ENCODE measurements at places on chromosomes 5 and 9.

DNA sequence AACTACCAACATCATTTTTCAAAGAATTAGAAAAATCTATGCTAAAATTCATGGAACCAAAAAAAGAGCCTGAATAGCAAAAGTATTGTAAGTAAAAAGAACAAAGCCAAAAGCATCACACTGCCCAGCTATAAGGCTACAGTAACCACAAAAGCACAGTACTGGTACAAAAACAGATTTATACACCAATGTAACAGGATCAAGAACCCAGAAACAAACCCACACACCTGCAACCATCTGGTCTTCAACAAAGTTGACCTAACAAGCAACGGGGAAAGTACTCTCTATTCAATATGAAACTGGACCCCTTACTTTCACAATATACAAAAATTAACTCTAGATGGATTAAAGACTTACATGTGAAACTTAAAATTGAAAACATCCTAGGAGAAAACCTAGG lies 94.2 kb upstream of the TARS1 start:
- no peak for DNase-seq

DNA sequence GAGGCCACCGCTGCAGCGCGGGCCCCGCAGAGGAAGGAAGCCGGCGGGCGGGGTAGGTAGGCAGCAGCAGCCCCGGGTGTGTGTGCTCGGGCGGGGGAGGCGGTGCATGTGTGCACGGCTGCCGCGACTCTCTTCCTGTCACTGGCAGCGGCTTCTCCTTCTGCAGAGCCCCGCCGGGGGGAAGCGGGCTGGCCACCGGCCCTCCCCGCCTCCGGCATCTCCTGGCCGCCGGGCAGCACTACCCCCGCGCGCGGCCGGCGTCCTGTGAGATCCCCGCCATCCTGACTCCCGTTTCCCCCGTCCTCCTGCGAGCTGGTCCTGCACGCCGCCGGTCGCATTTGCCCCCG lies 315 bp downstream of the PIK3R1 start:
- DNase-seq = no peak

GRCh38 chr9:128947277-128947526 lies 201 bp downstream of the DOLK start:
- no peak for DNase-seq

DNA sequence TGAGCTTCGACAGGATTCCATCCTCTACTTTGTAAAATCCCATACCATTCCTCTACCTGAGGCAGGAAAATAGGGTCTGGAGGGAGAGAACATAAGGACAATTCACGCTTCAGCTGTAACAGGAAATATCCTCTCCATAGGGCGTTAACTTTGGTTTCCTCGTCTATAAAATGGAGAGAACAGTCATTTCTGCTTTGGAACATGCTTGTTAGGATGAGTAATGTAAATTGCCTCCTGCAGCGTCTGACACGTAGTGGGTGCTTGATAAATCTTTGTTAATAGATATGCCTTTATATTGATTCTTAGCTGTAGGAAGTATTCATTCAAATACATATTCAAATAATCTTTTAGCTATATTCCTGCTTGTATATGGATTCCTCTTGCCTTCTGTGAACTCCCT lies 711 bp upstream of the SUB1 start:
- no peak for DNase-seq

DNA sequence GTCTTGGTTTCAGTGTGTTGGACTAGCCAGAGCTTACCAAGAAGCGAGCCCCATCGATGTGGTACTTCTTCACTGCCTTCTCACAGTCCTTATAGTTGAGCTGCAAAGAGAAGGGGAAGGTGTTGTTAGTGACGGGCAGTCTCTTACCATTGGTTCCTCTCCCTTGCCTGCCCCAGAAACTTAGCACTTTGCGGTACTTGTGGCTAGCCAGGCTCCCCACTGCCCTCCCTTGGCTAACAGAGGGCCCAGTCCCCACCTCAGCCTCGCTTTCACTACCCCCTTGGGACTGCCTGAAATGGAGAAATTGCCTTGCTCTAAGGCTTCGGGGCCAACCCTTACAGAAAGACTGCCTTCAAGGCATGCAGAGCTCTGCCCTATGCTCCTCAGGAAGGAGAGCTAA lies 4.3 kb downstream of the LCP2 start:
- DNase-seq = no peak

DNA sequence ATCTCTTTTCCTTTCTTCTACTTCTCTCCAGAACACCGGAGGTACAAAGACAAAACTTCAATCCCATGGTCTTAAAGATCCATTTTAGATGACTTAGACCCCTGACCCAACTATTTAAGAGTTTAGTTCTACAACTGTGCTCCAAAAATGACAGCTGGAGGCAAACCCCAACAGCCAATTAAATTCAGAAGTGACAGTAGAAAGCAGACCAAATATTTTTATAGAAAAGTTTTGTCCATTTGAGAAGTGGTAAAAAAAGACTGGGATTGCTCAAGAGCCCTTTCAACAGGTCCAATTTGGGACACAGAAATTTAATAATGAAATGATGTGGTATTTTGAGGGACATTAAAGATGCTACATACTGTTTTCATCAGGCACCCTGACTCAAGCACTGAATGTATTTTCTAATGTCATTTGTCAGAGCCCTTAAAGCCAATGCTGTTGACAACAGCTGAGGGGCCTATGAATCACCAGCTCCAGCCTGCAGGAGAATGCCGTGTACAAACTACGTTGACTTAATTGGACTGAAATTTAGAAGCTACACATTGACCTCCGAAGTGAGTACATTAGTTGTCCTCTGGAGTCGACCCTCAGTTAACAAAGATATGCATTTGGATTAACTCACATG lies 147.5 kb upstream of the PIK3R1 start:
- no peak for DNase-seq

DNA sequence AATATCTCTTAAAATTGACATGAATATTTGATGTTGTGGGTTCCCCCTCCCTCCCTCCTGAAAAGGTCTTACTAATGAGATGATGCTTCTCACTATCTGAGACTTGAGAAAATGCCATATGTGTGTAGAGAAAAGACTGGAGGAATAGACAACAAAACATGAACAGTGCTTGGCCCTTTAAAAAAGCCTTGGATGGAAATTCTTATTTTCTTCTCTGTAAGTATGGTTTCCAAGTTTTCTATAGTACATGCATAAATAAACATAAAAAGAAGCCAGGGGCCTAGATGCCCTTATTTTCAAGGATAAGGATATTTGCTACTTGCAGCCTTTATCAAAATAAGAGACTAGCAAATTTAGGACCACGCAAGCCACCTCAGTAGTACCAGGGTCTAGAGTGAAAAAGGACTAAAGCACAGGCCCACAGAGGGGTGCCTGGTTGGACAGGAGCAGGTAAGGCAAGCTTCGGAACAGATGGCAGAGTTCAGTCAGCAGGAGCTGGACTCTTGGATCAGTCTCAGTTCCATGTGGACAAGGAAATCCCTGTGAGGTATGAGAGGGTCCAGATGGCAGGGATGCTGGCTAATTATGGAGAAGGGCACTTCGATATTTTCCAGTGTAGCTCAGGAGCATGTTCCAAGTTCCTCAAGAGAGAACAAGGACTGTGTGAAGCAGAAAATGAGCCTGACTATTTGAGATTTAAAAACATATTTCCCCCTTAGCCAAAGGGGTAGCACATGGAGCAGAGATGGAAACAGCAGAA lies 4.6 kb upstream of the ANP32B start:
- no peak for DNase-seq

DNA sequence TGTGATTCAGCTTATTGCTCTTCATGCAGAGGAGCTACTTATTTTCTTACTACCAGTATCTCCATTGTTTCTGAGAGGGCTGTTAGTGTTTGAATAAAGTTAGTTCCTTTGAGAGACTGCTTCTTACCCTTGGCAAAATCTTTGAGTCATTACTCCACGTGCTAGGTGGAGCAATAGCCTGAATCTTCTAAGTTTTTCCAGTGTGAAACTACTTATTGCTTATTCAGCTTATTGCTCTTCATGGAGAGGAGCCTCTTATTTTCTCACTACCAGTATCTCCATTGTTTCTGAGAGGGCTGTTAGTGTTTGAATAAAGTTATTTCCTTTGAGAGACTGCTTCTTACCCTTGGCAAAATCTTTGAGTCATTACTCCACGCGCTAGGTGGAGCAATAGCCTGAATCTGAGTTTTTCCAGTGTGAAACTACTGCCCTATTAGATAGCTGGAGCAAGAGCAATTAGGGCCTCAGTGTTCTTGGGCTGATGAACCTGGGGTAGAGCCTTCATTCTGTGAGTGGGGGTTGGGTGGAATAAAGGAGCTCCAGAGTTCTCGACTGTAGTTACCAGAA lies 41.9 kb downstream of the GPBP1 start:
- no peak for DNase-seq

GRCh38 chr5:73374520-73375190 lies 73.9 kb downstream of the FOXD1 start:
- DNase-seq = no peak

DNA sequence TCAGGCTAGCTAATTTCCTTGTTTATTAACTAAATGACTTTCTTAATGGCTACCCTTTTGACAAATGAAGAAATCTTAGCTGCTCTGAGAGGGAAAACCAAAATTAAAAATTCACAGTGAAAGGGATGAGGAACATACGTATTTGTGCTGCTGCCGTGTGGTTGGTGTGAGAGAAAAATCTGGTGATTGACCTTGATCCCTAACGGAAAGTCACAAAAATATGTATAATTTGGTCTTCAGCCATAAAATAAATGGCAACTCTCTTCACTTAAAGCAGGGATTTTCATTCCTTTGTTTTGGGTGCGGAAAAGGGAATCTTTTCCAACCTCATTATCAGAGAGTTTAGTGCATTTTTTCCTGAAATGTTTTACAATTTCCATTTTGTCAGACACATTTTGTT lies 40.4 kb downstream of the PAM start:
- DNase-seq = no peak

GRCh38 chr9:125747765-125748445 lies 732 bp downstream of the PBX3 start:
- DNase-seq = no peak

GRCh38 chr9:2263665-2264064 lies 248.5 kb downstream of the SMARCA2 start:
- DNase-seq = no peak

GRCh38 chr5:110702704-110703103 lies 23.8 kb downstream of the TMEM232 start:
- DNase-seq = no peak

GRCh38 chr9:95570150-95570549 lies 53.4 kb upstream of the PTCH1 start:
- DNase-seq = no peak

GRCh38 chr9:12224449-12224848 lies 468.7 kb upstream of the TYRP1 start:
- no peak for DNase-seq

- DNase-seq = peak; percentile 41
These were observed 91.7 kb upstream of the SHB start for GRCh38 chr9:38160613-38161215.

DNA sequence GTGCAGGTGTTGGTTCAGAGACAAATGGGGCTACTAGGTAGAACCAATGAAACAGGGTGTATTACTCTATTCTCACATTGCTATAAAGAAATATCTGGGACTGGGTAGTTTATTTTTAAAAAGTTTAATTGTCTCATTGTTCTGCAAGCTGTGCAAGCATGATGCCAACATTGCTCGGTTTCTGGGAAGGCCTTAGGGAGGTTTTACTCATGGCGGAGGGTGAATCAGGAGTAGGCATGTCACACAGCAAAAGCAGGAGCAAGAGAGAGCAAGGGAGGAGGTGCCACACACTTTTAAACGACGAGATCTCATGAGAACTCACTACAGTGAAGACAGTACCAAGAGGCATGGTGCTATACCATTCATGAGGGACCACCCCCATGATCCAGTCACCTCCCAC lies 134.6 kb downstream of the PIK3R1 start:
- no peak for DNase-seq

GRCh38 chr9:113770396-113770795 lies 105.7 kb upstream of the ZNF618 start:
- DNase-seq = no peak

GRCh38 chr5:151383011-151383410 lies 35.7 kb upstream of the SLC36A2 start:
- no peak for DNase-seq

GRCh38 chr9:106784076-106784475 lies 78.9 kb upstream of the ZNF462 start:
- no peak for DNase-seq

DNA sequence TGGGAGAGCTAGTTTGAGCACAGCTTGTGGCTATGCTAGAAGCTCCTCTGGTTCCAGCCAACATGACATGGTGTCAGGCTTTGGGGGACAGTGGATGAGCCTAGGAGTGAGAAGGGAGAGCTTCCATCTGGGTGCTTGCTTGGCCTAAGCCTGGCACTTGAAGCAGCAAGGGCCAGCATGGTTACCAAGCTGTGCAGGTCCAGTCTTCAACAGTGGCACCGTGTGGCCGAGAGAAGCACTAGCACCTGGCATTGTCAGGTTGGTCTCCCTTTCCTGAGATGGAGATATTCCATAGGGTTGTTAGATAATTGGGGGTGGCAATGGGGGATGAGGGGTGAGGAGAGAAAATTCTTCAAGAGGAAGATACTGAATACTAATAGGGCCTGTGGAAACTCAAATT lies 261.9 kb downstream of the PBX3 start:
- no peak for DNase-seq

GRCh38 chr9:89982016-89982415 lies 377.2 kb downstream of the GADD45G start:
- no peak for DNase-seq

DNA sequence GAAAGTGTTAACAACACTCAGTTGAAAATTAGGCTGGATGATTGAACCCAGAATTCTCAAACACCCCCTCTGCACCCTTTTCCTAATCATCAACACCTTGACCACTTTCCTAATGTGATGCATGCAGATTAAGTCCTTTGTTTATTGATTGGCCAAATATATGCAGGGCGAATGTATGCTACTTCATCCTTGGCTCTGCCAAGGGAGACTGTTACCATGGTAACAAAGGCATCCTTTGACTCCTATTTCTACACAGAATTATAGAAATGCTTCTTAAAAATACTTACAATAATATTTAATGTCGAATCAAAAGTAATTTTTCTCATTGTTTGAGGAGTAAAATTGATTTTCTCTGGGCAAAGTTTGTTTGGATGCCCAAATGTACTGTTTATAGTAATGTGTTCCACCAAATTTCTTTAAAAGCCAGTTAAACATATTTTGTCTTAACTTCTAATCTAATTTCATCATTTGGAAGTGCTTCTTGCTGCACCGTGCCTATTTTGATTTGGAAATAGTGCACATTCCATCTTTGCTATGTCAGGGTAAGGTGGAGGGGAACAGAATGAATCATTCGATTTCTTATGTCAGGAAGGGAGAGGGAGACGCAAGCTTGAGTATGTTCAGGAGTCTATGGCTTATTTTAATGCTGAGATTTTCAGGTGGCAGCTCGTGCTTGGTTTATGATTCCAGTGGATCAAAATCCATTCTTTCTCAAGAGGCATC lies 1384.3 kb upstream of the WWC1 start:
- DNase-seq = no peak

Measured in activated naive CD8-positive, alpha-beta T cell treated with anti-CD3 and anti-CD28 coated beads, Interleukin-2, amount 50 U/mL, for 16 hours (primary cell).